ENCODE measurements at places on chromosomes 7 and 10.

- DNase-seq: no peak
Observed at GRCh38 chr7:81491573-81491972, 278.3 kb downstream of the HGF start.

- no peak for DNase-seq
Observed at GRCh38 chr10:97748116-97748515, 11.2 kb downstream of the ZFYVE27 start.

GRCh38 chr10:61973169-61973568 is 71.7 kb downstream of the ARID5B start:
- DNase-seq: no peak

DNA sequence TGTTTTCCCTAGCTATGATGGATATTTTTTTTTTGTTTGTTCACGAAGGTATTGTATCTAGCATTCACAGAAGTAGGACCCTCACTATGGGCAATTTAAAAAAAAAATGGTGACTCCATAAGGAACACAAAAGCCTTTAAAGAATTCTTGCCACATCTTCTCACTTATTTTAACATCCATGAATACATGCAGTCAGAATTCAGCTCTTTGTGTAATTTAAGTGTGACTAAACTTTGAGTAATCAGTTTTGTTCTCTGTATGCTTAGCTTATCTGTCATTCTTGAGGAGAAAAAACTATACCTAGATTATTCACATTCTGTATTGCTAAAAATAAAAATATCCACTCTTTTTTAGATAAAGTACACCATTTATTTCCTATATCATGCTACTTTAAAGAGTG is 313.2 kb upstream of the KCND2 start:
- no peak for DNase-seq

DNA sequence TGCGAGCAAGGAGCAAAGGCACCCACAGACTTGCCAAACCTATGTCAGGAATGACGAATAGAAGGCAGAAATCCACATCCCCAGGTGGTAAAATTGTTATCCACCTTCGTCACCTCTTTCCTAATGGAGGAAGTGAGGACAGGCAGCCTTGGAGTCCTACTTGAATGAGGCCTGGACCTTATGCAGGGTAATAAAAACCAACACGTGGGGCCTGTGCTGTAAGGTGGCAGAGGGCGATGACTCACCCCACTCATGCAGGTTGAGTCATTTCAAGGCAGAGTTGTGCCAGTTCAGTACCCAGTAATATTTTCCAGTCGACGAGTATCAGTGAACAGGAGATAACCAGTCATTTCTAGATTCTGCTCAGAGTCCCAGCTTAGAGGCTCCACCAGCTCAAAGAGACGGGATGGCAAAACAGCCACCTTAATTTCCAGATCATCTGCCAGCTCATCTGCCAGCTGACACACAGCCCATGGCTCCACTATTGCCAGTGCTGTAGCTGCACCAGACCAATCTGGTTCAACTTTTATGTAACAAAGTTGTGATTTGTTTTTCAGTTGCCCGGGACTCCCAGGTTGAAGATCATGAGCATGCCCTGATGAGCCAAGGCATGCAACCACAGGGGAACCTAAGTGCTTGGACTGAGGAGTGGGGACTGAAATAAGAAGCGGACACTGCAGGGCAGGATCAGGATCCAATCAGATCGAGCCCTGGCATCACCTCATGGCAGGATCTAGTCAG is 176.2 kb upstream of the ITGB1 start:
- DNase-seq: peak; percentile 79
